ENCODE measurements at places on chromosomes 3 and 15.

- no peak for DNase-seq
These were observed 3.1 kb upstream of the EXOG start for GRCh38 chr3:38493031-38493430.

DNA sequence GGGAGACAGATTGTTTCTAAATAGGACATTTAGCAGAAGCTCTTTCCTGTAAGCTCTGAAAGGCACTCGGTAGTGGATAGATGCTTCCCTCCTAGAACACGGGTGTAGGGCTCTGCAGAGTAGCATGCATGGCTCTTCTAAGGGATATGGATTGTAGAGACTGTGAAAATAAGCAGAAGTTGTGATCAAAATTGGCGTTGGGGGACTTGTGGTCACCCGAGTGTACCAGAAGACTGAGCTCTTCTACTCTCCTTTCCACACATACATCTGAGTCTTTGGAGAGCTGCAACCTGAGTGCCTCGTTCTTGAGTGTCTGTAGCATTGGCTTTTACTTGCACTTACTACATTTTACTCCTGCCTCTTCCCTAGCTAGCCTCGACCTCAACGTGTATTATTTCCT, 197.7 kb downstream of the LPP start:
- no peak for DNase-seq

- DNase-seq, result no peak
These were observed 7.3 kb downstream of the SRPRB start for GRCh38 chr3:133812872-133813271.

- DNase-seq, result no peak
These were observed 27.7 kb downstream of the ITGA11 start for GRCh38 chr15:68404056-68404798.

- DNase-seq, result no peak
These were observed 89.7 kb upstream of the SLC4A7 start for GRCh38 chr3:27573780-27574437.

DNA sequence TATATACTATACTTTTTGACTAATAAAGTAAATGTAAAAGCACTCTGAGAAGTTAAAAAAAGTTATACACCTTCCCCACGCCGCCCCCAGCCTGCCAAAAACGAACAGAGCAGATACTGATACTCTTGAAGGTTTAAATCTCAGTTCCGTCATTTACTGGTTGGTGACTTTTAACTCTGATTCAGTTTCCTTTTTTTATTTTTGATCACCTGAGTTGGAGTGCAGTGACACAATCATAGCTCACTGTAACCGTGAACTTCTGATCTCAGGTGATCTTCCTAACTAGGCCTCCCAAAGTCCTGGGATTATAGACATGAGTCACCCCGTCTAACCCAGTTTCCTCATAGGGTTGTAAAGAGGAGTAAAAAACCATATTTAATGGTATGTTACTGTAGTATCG, 3.3 kb upstream of the TIPIN start:
- DNase-seq, result no peak

DNA sequence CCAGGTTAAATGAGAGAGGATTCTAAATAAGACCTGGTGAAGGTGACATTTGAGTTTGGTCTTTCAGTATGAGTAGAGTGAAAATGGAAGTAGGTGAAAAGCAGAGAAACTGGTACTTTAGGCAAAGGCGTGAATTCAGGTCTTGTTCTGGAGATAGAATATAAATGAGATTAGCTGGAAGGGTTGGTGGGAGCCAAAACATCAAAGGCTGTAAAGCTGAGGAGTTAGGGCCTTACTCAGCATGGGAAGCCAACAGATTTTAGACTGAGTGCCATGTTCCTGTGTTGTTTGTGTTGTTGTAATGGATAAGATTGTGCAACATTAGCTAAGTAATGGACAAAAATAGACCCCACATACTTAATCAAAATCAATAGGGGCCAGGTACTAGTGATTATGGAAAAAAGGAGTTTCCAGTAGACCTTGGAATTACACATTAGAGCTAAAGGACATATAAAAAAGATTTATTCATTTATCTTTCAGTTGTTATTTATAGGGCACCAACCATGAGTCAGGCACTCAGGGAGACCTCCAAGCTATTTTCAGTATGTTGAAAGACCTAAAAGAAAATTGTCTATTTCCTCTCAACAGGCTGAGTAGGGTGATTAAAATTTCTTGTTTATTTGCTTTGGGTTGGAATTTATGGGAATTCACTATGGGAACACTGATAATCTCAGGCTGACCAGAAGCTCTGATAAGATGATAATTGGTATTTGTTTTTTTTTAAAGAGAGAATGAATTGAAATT, 20.8 kb downstream of the ARL14 start:
- no peak for DNase-seq

GRCh38 chr3:49805367-49805782, 2.3 kb downstream of the INKA1 start:
- DNase-seq, result no peak

DNA sequence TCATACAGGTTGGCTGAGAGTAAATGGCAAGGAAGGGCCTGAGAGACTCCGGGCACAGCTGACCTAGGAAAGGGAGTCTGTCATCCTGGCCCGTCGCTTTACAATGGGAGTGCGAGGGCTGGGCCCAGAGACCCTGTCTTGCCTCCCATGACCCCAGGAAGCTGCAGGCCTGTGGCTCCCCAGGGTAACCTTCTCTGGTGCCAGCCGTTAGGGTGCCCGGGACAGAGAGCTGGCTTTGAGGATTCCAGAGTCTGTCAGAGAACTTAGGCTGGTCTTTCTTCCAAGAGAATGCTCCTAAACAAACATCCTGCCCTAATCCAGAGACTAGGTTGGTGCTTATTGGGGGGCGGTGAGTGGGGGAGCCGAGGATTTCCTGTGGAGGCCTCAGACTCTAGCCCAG, 18.5 kb downstream of the ZNF710 start:
- DNase-seq, result no peak

All from NCI-H524 (cell line).